ENCODE measurements at places on chromosomes 13 and 19.

DNA sequence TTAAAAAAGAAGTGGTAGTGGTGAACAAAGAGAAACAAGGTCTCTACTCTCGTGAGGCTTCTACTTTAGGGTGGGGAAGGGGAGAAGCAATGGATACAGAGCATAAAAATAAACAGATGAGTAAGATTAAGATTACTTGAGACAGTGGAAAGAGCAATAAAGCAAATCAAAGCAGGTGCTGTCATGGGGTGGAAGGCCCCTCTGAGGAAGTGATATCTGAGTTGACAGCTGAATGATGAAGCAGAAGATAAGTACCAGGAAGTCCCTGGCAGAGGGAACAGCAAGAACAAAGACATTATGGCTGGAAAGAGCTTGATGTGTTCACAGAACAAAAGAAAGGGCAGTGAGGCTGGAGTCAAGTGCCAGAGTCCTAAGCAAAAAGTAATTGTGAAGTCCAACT lies 221.8 kb downstream of the ENOX1 start:
- DNase-seq, result no peak

GRCh38 chr13:84032116-84032515 lies 149.8 kb upstream of the SLITRK1 start:
- DNase-seq, result no peak

GRCh38 chr19:18373407-18373891 lies 12.5 kb upstream of the GDF15 start:
- no peak for DNase-seq

- DNase-seq, result no peak
Observed at GRCh38 chr13:23796551-23796950, 92.6 kb downstream of the MIPEP start.

GRCh38 chr19:8702350-8702749 lies 3.8 kb upstream of the ACTL9 start:
- DNase-seq, result peak; percentile 8

DNA sequence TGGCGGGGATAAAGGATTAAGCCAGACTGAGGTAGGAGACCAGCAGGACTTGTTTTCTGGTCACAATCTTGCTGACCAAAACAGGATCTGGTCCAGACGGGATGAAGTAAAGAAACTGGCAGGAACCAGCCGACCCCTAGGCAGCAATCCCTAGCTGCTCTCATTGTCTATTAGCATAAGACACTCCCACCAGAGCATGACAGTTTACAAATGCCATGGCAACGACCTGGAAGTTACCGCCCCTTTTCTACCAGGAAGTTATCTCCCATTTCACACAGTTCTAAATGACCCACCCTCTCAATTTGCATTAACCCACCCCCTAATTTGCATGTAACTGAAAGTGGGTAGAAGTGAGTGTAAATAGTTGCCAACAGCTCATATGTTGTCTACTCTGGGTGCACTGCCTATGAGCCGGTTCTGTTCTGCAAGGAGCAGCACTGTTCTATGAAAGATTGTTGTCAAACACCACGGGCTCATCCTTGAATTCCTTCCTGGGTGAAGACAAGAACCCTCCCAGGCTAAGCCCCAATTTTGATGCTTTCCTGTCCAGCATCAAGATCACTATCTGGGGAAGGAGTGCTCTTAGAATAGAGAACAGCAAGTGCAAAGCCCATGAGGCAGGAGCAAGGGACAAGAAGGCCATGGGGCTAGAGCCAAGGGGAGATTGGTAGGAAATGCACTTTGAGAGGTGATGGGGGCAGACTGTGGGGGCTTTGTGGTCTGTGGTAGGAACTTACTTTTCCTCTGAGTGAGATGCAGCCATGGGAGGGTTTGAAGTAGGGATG lies 13.9 kb upstream of the FBXO27 start:
- no peak for DNase-seq

- no peak for DNase-seq
Observed at GRCh38 chr13:25168790-25169189, 3.3 kb downstream of the AMER2 start.

- peak; percentile 56 for DNase-seq
Observed at GRCh38 chr19:45423033-45423588, 606 bp downstream of the ERCC1 start.

- DNase-seq, result no peak
Observed at GRCh38 chr19:10737722-10738121, 19.8 kb downstream of the DNM2 start.

GRCh38 chr13:21583478-21583877 lies 20.5 kb downstream of the MICU2 start:
- no peak for DNase-seq

- DNase-seq, result no peak
Observed at GRCh38 chr13:44806826-44807225, 182.4 kb downstream of the NUFIP1 start.

DNA sequence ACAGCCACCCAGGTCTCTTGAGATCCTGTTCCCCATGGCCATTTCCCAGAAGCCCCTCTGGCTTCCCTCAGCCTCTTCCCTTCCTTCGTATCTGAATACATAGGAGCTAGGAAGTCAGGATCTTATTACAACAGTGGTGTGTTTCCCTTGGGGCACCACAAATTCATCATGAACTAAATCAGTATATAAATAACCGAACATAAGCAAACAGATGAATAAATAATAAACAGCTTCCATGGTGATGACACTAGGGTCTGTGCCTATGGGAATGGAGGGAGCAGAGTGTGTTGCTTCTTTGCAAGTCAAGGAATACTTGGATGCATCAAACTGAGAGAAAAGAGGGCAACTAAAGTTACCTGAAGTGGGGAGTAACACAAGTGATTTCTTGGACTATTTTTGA lies 527.6 kb downstream of the LMO7 start:
- DNase-seq, result no peak

DNA sequence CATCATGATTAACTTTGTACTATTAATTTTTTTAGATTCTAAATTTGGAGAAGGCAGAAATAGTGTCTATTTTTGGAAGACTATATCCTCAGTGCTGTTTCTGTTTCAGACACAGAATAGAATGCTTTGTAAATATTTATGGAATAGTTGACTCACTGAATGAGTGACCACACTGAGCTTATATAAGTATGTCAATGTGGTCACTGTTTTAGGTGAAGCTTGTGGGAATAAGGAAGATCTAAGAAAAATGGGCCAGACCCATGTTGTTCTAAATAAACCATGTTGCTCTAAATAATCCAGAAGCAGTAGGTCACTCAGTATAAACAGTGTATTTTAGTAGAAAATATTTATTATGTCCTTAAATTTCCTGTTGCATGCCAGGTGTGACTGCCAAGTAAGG lies 45.5 kb upstream of the DACH1 start:
- no peak for DNase-seq

GRCh38 chr19:3632739-3633558 lies 6.4 kb upstream of the CACTIN start:
- DNase-seq, result no peak

- DNase-seq, result no peak
Observed at GRCh38 chr19:18397242-18398202, at the start of gene LRRC25. Gene LRRC25, minus strand, starts transcription at chr19:18397622. Its CDS starts 659 bp downstream, at chr19:18396963.

- no peak for DNase-seq
Observed at GRCh38 chr13:96216543-96216942, 126.6 kb downstream of the HS6ST3 start.

DNA sequence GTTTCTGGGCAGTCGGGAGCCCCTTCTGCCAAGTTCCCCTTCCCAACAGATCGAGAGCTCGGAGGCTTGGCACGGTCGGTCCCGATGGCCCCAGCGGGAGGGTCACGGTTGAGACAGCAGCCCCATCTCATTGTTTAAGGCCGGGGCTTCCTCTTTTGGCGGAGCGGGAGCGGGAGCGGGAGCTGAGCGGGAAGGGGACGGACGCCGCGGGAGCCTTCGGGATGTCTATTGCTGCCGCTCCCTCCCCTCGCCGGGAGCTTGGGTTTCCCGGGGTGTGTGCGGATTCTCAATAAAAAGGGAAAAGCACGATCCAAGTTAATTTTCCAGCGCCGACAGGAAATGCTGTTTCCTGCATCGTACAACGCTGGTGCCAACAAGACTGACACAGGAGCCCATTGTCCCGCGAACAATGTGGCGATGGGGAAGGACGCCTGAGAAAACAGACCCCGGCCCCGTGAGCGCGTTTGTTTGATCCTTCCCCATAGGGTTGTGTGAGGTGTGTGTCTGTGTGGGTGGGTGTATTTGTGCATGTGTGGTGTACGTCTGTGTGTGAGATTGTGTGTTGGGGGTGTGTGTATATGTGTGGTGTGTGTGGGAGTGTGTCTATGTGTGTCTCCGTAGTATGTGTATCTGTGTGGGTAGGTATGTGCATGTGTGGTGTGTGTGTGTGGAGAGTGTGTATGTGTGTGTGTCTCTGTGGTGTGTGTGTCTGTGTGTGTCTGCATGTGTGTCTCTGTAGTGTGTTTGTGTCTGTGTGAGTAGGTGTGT lies 36.3 kb upstream of the FLT1 start:
- DNase-seq, result no peak

DNA sequence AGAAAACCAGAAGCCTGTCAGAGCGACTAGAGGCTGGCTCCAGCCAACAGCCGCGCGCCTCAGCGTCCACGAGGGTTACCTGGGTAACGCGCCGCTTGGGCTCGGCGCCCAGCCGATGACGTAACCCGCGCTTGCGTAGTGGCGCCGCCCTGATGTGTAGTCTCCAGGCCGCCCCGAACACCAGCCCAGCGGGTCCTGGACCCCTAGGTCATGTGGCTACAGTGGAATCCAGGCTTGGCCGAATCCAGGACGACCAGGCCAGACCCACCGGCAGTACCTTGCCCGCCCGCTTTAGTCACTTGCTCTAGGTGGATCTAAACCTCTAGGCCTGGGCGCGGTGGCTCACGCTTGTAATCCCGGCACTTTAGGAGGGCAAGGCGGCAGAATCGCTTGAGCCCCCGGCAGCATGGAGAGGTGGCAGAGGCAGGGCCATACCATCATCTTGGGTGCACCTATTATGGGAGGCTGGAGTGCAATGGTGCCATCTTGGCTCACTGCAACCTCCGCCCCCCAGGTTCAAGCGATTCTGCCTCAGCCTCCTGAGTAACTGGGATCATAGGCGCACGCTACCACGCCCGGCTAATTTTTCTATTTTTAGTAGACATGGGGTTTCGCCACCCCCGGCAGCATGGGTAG lies 7.2 kb upstream of the ZNF606 start:
- peak; percentile 67 for DNase-seq

DNA sequence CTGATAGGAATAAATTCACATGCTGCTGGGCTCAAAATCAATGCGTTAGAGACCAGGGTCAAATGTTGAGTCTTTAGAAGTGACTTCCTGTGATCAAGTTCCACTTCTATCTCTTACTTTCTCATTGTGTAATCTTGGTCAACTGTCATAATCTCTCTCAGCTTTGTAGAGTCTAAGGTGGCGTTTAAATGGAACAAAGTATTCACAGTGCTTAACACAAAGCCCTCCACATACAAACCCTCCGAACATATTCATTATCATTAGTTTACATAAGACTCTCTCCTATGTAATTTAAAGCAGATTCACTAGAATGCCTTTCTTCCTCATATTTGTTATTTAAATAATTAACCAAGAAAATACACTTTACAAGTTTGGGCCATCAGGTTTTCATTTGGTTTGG lies 1044.1 kb downstream of the EFNB2 start:
- no peak for DNase-seq

GRCh38 chr13:49494645-49495044 lies 1.1 kb upstream of the PHF11 start:
- no peak for DNase-seq
